ENCODE measurements at places on chromosomes 11 and 22. TPM values are rescaled to one million over a fixed set of nuclear protein-coding genes. Genes with fewer than 3 reads are reported as not detected.

PIH1D2 gene
- total RNA-seq, result 3.3 TPM

TIGD3 gene
- not detected for total RNA-seq

BTBD18 gene
- total RNA-seq, result not detected

SHANK3 gene
- 31.2 TPM for total RNA-seq

- peak; percentile 56 for DNase-seq
Measured at GRCh38 chr11:102603091-102603490, 22.0 kb downstream of the MMP20 start.

- no peak for DNase-seq
Measured at GRCh38 chr11:115670538-115671205, 166.5 kb upstream of the CADM1 start.

- DNase-seq, result no peak
Measured at GRCh38 chr11:75024764-75025211, 36.1 kb downstream of the NEU3 start.

DNA sequence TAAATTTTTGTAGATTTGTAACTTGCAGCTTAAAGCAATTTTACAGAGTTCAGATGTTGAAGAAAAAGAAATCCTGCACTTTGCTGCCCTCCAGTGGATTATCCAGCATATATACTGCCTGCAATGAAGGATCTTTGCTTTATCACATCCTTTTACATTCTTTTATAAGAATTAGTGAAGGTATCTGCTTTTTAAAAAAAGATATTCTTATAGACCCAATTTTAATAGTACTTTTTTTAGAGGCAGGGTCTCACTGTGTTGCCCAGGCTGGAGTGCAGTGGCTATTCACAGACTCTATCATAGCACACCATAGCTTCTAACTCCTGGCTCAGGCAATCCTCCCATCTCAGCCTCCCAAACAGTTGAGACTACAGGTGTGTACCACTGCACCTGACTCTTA is 60.7 kb downstream of the TTC17 start:
- DNase-seq, result peak; percentile 77

DNA sequence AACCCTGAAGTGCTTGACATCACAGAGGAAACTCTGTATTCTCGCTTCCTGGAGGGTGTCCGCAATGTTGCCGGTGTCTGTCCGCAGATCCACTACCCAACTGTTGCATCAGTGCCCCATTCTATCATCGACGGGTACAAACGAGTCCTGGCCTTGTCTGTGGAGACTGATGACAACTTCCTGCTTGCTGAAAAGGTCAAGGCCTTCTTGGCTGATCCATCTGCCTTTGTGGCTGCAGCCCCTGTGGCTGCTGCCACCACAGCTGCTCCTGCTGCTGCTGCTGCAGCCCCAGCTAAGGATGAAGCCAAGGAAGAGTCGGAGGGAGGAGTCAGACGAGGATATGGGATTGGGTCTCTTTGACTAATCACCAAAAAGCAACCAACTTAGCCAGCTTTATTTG is 42.9 kb upstream of the DAGLA start:
- no peak for DNase-seq

- DNase-seq, result no peak
Measured at GRCh38 chr11:94806419-94806818, 38.3 kb downstream of the AMOTL1 start.

DNA sequence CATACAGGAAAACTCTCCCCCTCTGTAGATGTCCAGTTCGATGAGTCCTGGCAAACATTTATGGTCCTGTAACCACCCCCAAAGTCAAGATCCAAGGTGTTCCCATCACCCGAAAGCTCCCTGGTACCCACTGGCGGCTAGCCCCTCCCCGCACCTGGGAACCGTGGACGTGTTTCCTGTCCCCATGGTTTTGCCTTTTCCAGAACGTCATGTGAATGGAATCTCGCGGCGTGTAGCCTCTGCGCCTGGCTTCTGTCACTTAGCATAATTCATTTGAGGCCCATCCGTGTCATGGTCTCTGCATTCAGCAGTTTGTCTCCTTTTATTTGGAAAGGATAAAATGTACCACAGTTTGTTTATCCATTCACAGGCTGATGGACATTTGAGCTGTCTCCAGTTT is 106.3 kb downstream of the KCNQ1 start:
- DNase-seq, result no peak

GRCh38 chr11:19345848-19346681 is 105.3 kb upstream of the E2F8 start:
- DNase-seq, result peak; percentile 34

- no peak for DNase-seq
Measured at GRCh38 chr11:116267146-116267545, 505.6 kb downstream of the BUD13 start.

DNA sequence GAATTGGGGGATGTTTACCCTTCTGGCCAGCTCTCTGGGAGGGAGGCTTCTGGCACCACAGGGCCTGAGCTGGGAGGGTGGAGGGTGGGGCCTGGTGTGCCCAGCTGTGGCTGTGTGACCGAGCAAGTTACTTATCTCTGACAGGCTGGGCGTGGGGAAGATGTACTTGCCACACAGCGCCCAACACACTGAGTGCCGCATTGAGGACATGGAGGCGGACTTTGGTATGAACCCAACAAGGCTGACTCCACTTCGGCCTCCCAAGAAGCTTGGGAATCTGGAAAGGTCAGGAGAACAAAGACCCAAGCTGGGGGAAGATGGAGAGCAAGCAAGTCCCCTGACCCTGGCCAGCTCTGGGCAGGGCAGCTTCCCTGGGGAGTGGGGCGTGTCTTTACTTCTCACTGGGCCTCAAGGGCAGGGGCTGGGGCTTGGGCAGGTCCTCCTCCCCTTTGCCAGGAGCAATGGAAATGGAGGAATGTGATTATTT is 2.4 kb upstream of the MGAT3 start:
- peak; percentile 68 for DNase-seq

- no peak for DNase-seq
Measured at GRCh38 chr11:93251922-93252321, 54.1 kb upstream of the SLC36A4 start.

DNA sequence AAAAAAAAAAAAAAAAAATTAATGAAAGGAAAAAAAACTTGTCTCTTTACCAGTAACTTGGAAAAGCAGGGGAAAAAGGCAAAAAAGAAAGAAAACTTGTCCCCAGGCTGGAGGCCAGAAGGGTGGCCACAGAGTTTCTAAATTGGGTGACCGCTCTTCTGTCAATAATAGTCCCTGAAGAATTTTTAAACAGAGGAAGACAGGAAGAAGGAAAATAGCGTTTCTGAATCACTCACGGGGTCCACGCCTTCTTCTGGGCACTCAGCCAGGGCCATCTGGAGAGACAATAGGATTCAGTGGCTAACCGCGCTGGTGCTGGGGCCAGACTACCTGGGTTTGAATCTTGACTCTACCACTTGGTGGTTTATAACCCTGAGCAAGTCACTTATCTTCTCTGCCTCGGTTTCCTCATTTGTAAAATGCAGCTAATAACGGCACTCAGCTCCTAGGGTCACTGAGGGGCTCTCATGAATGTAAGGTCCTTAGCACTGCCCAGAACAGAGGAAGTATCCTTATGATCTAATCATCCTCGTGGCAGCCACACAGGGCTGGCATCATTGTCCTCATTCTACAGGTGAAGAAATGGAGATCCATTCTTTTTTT is 7.0 kb downstream of the C11orf86 start:
- DNase-seq, result peak; percentile 87

- DNase-seq, result no peak
Measured at GRCh38 chr11:68661697-68662603, 22.4 kb upstream of the GAL start.

DNA sequence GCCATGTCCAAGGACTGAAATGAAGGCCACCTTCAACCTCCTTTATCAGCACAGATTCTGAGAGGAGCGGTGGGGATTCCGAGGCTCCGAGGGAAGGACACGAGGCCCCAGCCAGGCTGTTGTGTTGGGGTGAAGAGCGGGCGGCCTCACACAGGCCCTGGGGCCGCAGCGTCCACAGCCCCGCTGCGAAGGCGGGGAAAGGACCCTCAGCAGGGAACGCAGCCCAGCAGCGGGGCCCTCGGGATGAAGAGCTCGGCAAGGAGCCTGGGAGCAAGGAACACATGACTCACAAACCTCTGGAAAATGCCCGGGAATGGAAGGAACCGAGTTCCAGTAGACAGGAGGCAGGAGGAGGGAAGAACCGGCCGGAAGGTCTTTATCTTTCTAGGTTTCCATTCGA is 227.2 kb downstream of the BRD1 start:
- DNase-seq, result no peak

- DNase-seq, result no peak
Measured at GRCh38 chr11:60842668-60843600, 1.0 kb downstream of the CCDC86 start.

DNA sequence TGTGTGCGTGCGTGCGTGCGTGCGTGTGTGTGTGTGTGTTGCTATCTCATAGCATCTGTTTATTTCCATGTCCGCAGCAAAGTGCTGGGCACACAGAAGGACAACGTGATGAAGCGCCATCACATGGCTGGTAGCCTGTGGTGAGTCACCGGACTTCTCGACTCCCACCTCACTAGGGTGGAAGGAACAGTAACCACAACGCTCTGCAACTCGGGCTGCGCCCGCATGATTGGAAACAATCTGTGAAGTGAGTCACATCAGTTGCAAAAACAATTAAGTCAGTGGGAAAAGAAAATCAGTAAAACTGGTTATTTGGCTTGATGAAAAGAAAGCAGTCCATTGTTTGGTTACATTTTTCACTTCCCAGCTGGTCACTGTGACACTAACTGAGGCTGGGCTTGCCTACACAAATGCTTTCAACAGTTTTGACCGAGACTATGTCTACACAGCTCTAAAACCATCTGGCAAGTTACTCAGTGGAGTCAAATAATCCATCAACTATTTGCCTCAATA is 437.3 kb upstream of the CADM1 start:
- no peak for DNase-seq

DNA sequence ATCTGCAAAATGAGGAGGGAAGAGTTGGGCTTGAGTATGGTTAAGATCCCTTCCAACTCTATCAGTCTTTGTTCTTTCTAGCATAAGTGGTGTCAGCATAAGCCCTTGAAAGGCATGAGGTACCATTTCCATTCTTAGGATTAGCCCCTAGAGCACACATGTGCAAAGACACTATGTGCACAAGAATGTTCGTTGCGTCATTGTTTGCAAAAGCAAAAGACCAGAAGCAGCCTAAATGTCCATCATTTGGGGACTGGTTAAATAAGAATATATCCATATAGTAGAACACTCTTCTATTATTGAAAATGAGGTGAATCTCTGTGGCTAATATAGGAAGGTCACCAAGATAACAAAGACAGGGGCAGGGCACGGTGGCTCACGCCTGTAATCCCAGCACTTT is 10.0 kb upstream of the KCTD14 start:
- DNase-seq, result no peak

DNA sequence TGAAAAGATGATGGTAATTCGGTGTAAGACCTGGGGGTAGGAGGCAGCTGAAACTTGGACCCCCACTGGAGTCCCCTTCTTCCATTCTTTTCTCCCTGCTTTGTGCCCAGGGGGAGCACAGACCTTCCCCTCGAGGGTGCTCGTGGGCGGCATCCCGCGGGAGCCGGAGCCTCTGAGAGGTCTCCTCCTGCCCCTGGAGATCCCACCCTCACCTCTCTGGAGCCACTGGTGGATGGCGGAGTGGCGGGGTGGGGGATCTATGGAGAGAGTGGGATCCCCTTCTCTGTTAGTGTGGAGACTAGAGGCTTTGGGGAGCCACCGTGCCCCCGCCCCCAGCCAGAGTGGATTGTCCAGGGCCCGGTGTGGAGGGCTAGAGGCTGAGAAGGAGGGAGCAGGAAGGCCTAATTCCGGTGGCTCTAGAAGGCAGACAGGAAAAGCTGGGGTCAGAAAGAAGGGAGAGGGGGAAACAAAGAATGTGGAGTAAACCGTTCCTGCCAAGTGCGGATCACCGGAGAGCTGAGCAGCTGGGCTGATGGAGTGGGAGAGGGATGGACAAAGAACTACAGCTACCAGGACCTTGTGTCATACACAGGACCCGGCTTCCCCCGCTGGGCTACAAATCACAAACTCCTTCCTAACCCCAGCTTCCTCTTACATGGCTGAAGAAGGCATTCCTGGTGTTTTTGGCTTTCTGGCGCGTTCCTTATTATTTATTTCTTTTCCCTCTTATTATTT is 41.9 kb downstream of the KCNJ1 start:
- DNase-seq, result no peak

DNA sequence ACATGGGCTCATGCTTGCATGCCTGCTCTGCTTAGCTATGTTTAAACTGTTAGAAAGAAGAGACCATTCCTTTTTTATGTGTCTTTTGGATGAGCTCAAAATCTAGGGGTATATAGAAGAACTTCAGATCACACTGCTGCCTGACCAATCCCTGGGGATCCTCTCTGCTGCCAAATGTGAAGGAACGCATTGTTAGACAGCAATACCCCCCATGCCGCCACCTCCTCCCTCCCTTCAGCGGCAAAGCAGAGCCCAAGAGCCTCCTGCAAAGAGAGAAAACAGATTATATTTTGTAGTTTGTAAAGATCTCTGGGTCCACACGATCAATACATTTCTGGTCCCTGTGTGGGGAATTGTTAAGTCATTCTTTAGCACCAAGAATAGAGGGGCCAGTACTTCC is 677.6 kb downstream of the NTM start:
- no peak for DNase-seq

DNA sequence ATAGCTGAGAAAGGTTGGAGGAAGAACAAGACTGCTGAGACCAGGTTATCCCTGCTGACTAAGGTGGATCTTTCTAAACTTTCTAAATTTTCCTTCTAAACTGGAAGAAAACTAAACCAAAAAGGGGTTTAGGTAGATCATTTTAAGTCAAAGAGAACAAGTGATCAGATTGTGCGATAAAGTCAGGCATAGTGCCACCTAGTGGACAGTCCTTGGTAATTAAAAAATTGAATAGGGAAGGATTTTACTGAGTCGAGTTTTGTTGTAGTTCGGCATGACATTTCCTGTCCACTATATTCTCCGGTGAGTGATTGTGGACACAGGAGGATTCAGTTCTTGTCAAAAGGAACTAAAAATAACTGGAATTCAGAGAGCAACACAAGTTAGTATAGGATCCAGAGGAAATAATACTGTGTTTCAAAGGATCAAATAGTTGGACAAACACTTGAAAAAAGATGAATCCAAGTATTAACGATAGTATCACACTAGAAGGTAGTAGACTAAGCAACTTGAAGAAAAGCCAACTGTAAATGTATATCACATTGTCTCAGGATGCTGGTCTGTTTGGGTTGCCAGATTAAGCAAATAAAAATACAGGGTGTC is 1236.4 kb downstream of the FAM181B start:
- DNase-seq, result no peak

GRCh38 chr11:46383974-46384701 is 2.7 kb downstream of the MDK start:
- DNase-seq, result no peak

GRCh38 chr11:58498464-58498863 is 9.4 kb downstream of the OR5B21 start:
- DNase-seq, result no peak

- no peak for DNase-seq
Measured at GRCh38 chr22:23639661-23640060, 7.5 kb upstream of the DRICH1 start.

GRCh38 chr11:74770456-74770855 is 21.8 kb downstream of the RNF169 start:
- no peak for DNase-seq

DNA sequence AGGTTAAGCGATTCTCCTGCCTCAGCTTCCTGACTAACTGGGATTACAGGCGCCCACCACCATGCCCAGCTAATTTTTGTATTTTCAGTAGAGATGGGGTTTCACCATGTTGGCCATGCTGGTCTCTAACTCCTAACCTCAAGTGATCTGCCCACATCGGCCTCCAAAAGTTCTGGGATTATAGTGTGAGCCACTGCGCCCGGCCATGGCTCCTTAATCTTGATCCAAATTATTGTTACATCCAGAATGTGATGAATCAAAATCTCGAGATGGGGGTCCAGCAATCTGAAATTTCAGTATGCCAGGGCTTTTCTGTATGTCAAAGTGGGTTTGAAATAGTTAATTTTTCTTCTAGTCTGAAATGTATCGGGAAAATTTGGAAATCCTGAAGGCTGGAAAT is 3.7 kb downstream of the RPL27A start:
- no peak for DNase-seq

Data from stomach (tissue), 19 donors.